ENCODE measurements at places on chromosomes 16 and 17.

GRCh38 chr16:25716186-25716585, 24.4 kb downstream of the HS3ST4 start:
- DNase-seq = no peak

GRCh38 chr17:82384730-82385481, 13.3 kb downstream of the UTS2R start:
- DNase-seq = no peak

DNA sequence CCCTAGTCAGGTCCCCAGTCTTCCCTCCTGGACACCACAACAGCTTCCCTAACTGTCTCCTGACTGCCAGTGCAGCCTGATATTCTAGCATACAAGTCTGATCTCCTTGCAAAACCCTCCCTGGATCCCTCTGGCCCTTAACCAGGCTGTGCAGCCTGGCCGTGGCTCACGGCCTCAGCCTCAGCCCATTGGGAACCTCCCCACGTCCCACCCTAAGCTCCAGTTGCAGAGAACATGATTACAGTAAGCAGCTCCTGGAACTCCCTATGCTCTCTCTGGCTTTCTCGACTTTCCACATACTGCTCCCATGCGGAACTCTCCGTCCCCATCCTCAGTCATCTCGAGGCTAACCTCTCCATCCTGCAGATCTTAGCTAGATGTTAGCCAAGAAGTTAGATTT, 13.0 kb downstream of the ALOX12B start:
- no peak for DNase-seq

- DNase-seq = no peak
These were observed 6.5 kb downstream of the HIGD1B start for GRCh38 chr17:44854192-44854591.

DNA sequence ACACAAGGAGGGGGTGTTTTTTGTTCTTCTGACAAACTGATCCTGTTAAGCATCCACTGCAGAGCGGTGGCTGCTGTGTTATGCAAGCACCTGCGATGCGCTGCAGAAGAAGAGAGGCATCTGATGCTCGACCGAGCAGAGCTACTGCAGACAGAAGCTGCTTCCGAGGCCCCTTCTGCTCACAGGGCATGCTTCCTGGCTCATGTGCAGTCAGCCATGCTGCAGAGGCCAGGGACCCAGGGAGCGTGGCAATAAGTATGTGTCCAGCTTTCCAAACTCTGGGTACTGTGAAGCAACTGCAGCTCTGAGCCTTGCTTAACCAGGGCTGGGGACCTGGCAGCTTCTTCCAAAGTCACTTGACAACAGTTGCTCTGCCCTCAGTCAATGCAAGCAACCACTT, 448.6 kb upstream of the RBFOX1 start:
- DNase-seq = no peak

DNA sequence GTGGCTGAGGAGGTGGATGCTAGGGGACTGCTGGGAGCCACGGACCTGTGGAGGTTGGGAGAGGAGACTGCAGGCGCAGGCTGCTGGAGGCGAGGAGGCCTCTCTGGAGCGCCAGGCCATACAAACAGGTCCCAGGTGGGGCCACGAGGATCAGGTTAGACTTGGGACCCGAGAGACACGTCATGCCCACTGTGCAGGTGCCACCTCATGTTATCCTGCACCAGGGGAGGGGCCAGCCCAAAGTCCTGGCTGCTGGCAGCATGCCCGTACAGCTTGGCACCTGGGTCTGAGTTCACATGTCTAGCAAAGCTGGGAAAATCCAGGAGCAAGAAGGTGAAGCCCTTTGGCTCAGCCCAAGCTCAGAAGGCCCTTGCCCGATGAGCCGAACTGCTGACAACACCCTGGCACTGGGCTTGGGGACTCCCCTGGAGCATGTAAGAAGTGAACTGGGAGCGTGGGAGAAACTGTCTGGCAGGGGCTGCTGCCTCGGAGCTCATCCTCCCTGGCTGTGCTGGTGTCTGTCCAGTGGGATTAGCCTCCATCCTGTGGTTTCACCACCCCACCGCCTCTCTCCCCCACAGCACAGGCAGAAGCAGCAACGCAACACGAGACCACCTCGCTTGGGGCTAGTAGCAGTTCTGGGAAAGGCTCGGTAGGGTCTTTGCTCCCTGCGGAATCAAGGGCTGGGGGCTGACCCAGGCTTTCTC, 5.3 kb downstream of the ARHGDIA start:
- no peak for DNase-seq

DNA sequence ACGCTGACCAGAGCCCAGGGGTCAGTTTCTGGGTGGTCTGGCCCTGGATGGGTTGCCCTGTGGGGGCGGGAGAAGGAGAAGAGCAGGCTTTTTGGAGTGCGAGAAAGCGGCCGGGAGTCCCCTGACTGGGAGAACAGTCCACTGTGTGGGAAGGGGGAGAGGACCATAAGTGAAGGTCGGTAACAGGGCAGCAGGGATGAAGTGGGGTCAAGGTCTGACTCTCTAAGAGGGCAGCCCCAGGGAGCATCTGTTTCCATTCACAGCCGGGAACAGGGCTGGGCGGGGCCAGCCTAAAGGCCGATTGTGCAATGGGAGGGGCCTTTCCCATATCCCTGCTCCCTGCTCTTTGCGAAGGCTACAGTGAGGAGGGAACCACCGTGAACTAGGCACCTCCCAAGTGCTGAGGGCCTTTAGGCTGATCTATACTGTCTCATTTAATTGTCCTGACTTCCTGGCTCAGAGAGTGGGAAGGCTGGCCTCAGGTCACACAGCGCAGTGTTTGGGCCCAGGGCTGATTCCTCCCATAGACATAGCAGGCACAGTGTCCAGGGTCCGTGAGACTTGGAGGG, 10.4 kb upstream of the WFDC1 start:
- no peak for DNase-seq

Measured in CD8-positive, alpha-beta memory T cell (primary cell).